ENCODE measurements at places on chromosomes 4 and X. TPM values are rescaled to one million over a fixed set of nuclear protein-coding genes. Genes with fewer than 3 reads are reported as not detected.

Gene TEX11
- not detected for total RNA-seq

Gene PPP4R3C
- total RNA-seq, result not detected

Gene NXF2B
- total RNA-seq, result not detected

Gene ACE2
- 0.20 TPM for total RNA-seq

Gene GIMD1
- total RNA-seq, result not detected

Gene C4orf54
- total RNA-seq, result not detected

Gene IL1RAPL1
- total RNA-seq, result 0.78 TPM

Gene PPEF1
- 0.26 TPM for total RNA-seq

Gene MUC7
- total RNA-seq, result not detected

Gene HTT
- total RNA-seq, result 76.5 TPM

Gene TCP11X2
- not detected for total RNA-seq

Gene TMEM144
- total RNA-seq, result 4.9 TPM

Gene TMEM31
- not detected for total RNA-seq

Gene FGFBP1
- total RNA-seq, result not detected

Gene SATL1
- total RNA-seq, result not detected

Gene HMX1
- total RNA-seq, result not detected

Gene MECP2
- 25.0 TPM for total RNA-seq

Gene GRK4
- total RNA-seq, result 5.7 TPM

Gene XG
- total RNA-seq, result 1.2 TPM

Gene ZMAT1
- total RNA-seq, result 1.1 TPM

Gene CENPVL2
- not detected for total RNA-seq

Gene TMEM156
- total RNA-seq, result not detected

Gene VCX3A
- not detected for total RNA-seq

Gene PRDM8
- total RNA-seq, result 4.9 TPM

Gene SCML2
- total RNA-seq, result 0.69 TPM

Measured in smooth muscle cell of the pulmonary artery (primary cell).